Uterine smooth muscle cell (primary cell): ENCODE measurements at places on chromosomes 16 and 17. TPM values are rescaled to one million over a fixed set of nuclear protein-coding genes. Genes with fewer than 3 reads are reported as not detected.

PDILT gene
- not detected in 2 replicates for total RNA-seq

SHCBP1 gene
- total RNA-seq: 20.4 and 71.8 TPM in 2 replicates

PHOSPHO1 gene
- total RNA-seq: not detected in 2 replicates

MYO15A gene
- total RNA-seq: 0.33 and 0.50 TPM in 2 replicates

CARD14 gene
- under 0.01 TPM in 2 replicates for total RNA-seq

HP gene
- 0.11 TPM in 1 of 2 replicates, not detected in the other for total RNA-seq

CEP295NL gene
- 4.6 and 5.6 TPM in 2 replicates for total RNA-seq

KIF18B gene
- 1.7 and 8.9 TPM in 2 replicates for total RNA-seq

BCL6B gene
- total RNA-seq: 0.11 and 0.50 TPM in 2 replicates

CCL4 gene
- total RNA-seq: not detected in 2 replicates

SNX20 gene
- total RNA-seq: not detected in 2 replicates

PRKCB gene
- total RNA-seq: 1.00 and 2.4 TPM in 2 replicates

KRT31 gene
- not detected in 2 replicates for total RNA-seq

NLRC5 gene
- total RNA-seq: 16.7 and 22.2 TPM in 2 replicates

CCL22 gene
- not detected in 2 replicates for total RNA-seq

GAS2L2 gene
- under 0.01 TPM in 1 of 2 replicates, not detected in the other for total RNA-seq

FGF11 gene
- 0.77 and 1.7 TPM in 2 replicates for total RNA-seq

PKMYT1 gene
- total RNA-seq: 3.5 and 16.8 TPM in 2 replicates

AXIN2 gene
- 1.2 and 1.6 TPM in 2 replicates for total RNA-seq

SLFN13 gene
- total RNA-seq: 4.3 and 5.0 TPM in 2 replicates

MILR1 gene
- total RNA-seq: 16.4 and 21.7 TPM in 2 replicates

SOST gene
- not detected in 2 replicates for total RNA-seq

PROCA1 gene
- total RNA-seq: 1.7 and 1.8 TPM in 2 replicates

RNF112 gene
- 1.5 and 2.1 TPM in 2 replicates for total RNA-seq
